ENCODE measurements at places on chromosomes 13 and 19. TPM values are rescaled to one million over a fixed set of nuclear protein-coding genes. Genes with fewer than 3 reads are reported as not detected.

CBARP gene
- 2.9 TPM for total RNA-seq

GRCh38 chr13:75554981-75555380 is 5.4 kb downstream of the UCHL3 start:
- no peak for DNase-seq

DNA sequence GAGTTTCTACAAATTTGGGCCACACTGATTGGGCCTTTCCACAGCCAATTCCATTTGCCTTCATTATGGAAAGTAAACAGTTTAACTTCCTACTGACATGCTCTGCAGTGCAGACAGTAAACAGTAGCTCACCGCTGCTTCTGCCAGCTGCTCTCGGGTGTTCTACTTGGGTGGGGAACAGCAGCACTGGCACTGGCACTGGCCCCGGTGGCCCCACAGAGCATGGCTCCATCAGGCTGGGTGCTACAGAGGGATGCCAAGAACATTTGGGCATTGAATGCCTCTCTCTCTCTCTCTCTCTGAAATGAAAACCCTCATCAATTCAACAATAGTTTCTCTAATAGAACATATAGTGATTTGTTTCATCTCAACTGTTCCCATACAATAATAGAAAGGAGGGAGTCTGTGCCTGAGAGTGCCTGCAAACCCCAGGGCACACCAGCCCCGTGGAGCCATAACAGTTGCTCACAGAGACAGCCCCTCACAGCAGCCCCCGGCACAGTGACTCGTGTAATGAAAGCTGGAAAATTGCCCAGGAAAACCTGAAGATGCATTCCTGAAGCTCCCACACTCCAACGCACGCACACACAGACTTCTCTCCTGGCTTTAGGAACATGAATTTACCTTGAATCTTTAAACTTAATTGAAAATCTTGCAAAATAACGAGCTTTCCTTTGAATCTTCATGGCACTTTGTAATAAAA is 38.2 kb upstream of the GJB6 start:
- no peak for DNase-seq

DNA sequence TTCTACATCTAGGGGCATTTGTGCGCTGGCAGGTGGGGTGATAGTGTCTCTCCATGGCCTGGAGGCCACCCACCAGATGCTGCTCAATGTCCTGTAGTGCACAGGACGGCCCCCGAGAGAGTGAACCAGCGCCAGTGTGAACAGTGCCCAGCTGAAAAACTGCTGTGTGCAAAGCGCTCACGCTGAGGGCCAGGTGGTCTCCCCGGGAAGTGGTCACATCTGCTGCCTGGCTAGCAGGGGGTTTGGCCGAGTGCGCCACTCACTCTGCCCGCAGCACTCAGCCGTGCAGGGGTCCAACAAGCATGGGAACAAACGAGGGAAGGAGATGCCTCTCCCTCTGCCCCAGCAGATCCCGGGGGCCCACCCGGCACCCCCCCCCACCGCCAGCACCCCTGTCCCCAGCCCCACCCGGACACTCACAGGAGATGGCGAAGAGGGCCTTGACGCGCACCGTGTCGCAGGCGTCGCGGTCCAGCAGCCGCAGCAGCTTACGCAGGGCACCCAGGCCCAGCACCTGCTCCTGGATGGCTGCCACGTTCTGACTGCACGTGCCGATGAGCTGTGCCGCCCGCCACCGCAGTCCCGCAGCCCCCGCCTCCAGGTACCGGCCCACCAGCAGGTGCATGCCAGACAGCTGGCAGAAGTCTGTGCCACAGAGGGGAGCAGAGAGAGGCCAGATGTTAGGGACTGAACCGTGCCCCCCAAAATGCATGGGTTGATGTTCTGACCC is 5.8 kb downstream of the HSPBP1 start:
- DNase-seq, result no peak

DNA sequence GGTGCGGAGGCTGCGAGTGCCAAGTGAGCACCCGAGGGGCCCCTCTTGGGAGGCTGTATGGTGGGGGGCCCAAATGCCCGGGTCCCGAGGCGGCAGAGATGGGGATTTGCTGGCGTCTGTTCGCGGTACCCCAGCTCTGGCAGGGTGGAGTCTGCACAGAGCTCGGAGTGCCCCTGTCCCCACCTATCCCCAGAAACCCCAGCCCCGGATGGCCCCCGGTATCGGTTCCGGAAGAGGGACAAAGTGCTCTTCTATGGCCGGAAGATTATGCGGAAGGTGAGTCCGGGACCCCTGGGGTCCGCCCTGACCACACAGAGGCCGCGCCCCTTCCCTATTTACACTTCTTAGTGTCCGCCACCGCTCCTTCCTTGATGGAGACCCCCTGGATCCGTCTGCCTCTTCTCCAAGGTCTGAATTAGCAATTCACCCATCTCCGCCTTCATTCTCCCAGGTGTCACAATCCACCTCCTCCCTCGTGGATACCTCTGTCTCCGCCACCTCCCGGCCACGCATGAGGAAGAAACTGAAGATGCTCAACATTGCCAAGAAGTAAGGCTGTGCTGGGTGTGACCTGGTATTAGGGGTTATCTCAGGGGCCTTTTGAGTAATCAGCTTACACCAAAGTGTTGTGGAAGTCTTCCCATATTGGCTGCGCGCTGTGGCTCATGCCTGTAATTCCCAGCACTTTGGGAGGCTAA is 630 bp downstream of the PNPLA6 start:
- no peak for DNase-seq

DNA sequence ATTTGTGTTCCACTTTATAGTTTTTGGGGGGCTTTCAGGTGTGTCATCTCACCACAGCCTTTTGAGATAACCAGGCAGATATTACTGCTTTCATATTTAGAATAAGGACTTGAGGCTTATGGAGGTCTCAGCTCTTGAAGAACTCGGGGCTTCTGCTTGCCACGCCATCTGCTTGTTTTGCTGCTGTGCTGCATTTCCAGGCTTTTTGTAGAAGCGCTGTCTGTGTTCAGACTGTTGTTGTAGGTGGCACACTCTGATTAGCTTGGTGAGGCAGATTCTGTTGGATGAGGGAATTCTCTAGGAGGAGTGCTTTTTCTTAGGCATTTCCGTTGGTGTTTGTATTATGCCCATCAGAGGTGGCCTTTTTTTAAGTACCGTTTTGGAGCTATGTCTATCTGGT is 57.2 kb downstream of the WASF3 start:
- DNase-seq, result no peak

MRPL57 gene
- 10.1 TPM for total RNA-seq

GGN gene
- total RNA-seq, result 0.31 TPM

- DNase-seq, result peak; percentile 45
Observed at GRCh38 chr19:46610413-46610775, 9.3 kb downstream of the CALM3 start.

- DNase-seq, result peak; percentile 73
Observed at GRCh38 chr19:46296722-46297461, at the start of gene HIF3A. Gene HIF3A (plus strand): TSS chr19:46297042. CDS start chr19:46297077, 35 bp downstream.

DNA sequence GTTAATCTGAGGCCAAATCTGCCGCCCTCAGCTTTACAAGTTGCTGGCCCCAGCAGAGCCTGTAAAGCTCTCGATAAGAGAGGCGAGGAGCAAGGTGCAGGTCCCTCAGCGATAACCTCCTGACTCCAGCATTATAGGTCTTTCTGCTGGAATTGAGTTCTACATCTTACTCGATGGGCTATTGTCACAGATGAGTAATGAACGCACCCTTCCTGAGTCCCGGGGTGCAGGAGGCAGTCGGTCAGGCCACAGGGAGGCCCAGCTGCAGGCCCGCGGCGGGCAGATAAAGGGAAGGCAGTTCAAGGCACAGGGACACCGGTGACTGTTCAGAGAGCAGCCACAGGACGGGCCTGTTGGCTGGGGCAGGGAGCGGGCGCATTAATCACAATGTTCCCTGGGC is 157.6 kb upstream of the OBI1 start:
- DNase-seq, result no peak

GRCh38 chr13:72437458-72437857 is 290.0 kb downstream of the MZT1 start:
- no peak for DNase-seq

DNA sequence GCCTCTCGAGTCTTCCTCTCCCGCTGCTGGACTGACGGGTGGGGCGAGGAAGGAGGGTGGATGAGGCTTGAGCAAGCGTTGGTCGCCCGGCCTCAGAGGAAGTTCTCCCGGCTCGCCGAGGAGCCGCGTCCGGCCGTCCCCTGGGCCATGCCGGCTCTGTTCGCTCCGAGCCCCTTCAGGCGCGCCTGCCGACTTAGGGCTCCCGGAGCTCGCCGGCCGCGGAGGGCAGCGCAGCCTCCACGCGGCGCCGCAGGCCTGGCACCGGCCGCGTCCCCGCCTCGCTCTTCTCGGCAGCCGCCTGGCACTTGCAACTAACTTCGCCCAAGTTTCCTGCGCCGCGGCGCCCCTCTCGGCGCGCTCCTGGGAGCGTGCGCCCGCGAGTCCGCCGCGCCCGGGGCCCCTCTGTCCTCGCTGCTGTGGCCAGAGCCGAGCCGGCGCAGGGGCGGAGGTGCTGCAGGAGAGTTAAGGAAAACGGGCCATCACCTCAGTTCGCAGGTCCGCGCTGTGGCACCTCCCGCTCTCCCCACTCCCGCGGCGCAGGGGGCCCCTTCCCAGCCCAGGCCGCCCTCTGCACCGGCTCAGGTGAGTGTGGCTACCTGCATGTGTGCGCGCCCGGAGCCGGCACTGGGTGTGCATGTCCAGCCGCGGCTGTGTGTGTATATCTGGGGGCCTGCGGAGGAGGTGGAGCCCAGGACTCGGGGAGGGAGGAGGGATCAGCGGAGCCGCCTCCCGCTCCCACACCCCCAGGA is 641 bp upstream of the SOX21 start:
- DNase-seq, result no peak

DNA sequence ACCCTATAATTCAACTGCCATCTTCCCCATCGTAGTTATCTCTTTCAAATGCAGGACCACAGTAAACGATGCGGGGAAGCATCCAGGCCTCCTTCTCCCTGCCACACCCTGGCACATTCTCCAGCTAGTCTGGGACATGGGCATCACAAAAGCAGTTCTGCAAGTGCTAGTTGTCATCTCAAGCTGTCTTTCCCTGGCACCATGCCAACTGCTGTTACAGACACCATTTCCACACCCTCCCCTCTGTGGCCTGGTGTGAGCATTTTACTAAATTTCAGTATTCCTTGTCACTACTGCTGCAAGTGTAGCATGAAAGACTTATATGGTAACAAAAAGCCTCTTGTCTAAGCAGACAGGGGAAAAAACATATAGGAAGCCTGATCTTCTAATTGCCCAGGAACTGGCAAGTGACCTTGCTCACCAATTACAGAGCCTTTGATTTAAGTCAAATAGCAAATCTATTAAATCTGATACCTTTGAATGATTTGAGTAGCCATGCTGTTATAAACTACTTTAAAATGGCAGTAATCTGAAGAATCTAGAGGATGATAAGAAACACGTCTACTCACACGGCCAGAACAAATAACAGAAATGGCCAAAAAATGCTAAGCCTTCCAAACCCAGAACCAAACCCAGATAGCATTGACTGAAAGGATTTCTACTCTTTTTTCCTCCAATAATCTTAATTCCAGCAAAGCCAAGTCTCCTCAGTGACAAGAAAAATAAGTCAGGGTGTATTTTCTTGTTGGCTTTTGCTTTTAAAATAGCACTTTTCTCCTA is 179.0 kb downstream of the NUFIP1 start:
- no peak for DNase-seq

DNA sequence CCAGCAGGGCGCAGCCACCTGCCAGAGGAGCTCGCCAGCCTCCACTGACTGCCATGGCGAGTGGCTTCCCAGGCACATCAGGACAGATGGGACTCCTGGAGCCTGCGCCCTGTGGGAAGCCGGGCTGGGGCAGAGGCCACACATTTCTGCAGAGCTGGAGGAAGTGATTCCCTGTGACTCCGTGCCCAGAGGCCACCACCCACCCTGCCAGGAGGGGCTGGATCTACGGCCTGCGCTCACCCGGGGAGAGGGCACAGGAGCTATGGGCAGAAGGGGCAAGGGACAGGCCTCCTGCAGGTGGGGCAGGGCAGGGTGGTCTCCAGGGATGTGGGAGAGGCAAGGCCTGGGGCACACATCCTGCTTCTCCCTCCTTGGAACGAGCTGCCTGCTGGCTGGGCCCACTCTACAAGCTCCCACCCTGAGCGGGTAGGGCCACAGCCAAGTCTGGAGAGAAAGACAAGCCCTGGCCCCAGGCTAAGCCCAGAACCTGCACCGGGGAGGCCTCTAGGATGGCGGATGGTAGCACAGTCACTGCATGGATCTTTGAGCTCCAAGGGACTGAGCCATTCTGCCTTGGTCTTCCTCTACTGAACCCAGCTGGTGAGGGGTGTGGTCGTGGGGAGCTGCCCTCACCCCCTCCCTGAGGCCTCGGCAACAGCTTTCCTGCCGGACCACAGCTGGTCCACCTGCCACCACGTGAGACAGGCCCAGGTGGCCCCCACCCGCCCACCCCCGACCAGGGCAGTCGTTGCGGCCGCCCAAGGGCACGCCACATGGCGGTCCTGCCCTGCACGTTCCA is 40.6 kb downstream of the CEBPG start:
- no peak for DNase-seq

HIF3A gene
- 55.0 TPM for total RNA-seq

- DNase-seq, result no peak
Observed at GRCh38 chr19:49766930-49767299, at the start of gene AP2A1. Gene AP2A1 (plus strand): TSS chr19:49767001. CDS start chr19:49767134, 133 bp downstream.

DNA sequence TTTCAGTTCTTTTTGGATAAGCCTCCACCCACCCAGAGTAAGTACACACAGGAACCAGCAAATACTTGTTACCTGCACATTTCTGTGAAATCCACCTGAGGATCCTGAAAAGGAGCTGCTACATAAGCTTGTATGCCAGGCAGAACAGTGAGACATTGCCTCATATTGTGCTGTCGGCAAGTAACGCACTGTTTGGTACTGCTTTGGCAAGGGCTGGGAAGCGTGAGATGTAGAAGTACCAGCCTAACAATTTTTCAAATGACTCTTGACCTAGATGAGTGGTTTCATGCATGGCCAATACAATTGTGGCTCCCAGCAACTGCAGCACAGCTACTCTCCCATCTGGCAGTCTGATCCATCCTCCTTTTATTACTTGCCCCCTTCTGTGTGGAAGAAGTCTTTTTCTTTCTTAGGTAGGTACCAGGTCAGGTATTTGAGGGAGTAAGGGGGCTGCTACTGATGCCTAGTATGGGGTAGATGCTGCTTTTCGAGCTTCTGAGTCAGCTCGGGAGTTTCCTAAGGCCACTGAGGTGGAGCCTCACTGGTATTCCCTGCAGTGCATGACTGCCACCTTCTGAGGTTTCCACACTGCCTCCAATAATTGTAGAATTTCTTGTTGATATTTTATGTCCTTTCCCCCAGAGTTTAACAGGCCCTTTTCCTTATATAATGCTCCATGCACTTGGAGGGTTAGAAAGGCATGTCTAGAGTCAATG is 52.2 kb downstream of the ZNF737 start:
- no peak for DNase-seq

DNA sequence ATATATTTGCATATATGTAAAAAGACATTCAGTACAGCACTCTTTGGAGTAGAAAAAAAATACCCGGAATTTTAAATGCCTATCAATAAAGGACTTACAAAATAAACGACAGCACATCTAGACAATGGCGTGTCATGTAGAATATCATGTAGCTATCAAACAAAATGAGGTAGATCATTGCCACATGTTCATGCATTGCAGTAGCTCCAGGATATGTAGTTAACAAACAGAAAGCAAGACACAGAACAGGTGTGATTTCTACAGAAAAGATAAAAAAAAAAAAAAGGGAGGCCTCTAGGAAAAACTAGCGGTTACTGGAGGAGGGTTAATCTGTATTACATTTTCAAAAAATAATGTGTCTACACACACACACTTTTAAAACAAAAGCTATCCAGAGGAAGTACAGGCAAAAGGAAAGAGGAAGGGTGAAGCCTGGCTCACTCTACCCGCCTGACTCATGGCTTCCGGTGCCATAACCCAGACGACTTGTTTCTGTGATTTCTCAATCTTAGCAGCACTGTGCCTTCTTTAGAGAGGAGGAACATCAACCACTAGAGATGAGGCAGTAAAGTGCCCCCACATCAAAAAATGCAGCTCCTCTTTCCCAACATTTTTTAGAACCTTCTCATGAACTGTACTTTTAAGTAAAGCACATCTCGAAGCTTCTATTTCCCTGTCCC is 6.9 kb downstream of the KCTD12 start:
- peak; percentile 72 for DNase-seq

MEGF8 gene
- total RNA-seq, result 35.1 TPM

Data from sciatic nerve (tissue), 2 donors.